PC-9 (cell line): ENCODE measurements at places on chromosomes 4 and X. TPM values are rescaled to one million over a fixed set of nuclear protein-coding genes. Genes with fewer than 3 reads are reported as not detected.
A peak's percentile ranks its signal among the peaks of the same experiment; 100 is the strongest.

GRCh38 chr4:147658501-147658900 lies 25.5 kb downstream of the PRMT9 start:
- H3K36me3 ChIP-seq: no peaks in the 10 kb centered on the region
- DNase-seq: no peak
- no peak overlapping the region for H3K27ac ChIP-seq
- no peaks in the 10 kb centered on the region for H3K4me1 ChIP-seq
- H3K4me3 ChIP-seq: no peak overlapping the region
- no peaks in the 10 kb centered on the region for H3K27me3 ChIP-seq

- no peaks in the 10 kb centered on the region for H3K27me3 ChIP-seq
- DNase-seq: no peak
- H3K4me3 ChIP-seq: no peak overlapping the region
- no peaks in the 10 kb centered on the region for H3K4me1 ChIP-seq
Measured at GRCh38 chrX:133365871-133366611, 49.2 kb downstream of the GPC4 start.

- H3K27me3 ChIP-seq: no peaks in the 10 kb centered on the region
- 0 out of 2 replicates have a peak, but pooled peaks cover 5% of the 10 kb centered on the region for H3K36me3 ChIP-seq
- H3K4me1 ChIP-seq: no peaks in the 10 kb centered on the region
- no peak overlapping the region for H3K27ac ChIP-seq
Measured at GRCh38 chr4:73187325-73187724, 71.3 kb downstream of the ANKRD17 start.

DNA sequence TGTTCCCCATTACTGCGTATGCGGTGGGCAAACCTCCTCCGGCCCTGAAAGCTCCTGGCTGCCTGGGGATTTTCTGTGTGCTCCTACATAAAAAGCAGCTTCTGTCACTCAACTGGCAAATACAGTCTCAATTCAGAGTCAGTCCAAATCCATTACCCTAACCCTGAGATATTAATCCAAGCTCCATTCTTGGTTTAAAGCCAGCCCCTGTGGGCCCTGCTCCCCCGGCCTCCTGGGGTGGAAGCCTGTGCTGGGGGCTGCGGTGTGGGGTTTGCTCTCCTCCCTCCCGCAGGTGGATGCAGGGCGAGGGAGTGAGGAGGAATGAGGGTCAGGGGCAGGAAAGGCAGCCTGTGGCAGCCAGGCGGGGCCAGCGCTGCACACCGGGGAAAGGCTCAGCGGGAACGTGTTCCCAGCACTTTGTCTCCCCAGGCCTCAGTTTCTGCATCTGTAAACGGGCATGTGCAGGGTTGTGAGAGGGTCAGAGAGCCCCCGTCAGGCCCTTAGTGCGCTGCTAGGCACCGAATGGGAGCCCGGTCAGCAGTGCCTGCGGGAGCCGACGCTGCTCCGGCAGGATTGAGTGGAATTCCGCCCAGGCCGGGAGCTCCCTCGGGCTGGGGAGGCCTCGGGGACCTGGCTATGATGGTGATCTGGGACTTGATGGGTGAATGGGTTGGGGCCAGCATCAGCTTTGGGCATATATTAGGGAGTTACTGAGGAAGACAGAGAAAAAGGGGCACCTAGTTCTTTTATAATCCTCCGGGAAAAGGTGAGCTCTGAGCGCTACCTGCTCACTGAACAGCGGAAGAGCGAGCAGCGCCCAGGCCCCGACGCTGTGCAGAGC lies 6.3 kb upstream of the RGS12 start:
- no peak for DNase-seq
- H3K36me3 ChIP-seq: no peaks in the 10 kb centered on the region
- H3K4me3 ChIP-seq: peak overlapping the region; percentile 41; the same call in 1 of the 2 replicates
- peaks cover 28% of the 10 kb centered on the region for H3K4me1 ChIP-seq

- no peak overlapping the region for H3K4me3 ChIP-seq
- no peaks in the 10 kb centered on the region for H3K36me3 ChIP-seq
- no peak for DNase-seq
Measured at GRCh38 chrX:2283111-2283859, 217.5 kb downstream of the DHRSX start.

DNA sequence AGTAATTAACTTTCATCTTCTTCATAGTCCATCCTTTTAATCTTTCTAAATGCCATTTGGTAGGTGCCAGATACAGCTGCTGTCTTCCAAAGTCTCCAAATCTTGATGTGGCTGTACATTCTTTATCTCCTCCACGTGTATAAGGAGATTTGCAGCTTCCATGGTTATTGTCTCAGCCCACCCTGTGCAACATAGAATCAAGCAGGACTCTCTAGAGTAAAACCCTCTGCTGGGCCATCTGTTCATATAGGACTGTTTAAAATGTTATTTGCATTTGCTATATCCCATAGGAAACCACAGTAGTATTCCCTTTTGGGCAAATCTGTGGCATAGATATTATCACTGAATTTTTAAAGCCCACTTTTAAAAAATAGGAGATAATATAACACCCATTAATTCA lies 527.2 kb upstream of the EPHA5 start:
- no peak overlapping the region for H3K27ac ChIP-seq
- no peak for DNase-seq
- H3K36me3 ChIP-seq: no peaks in the 10 kb centered on the region
- no peaks in the 10 kb centered on the region for H3K4me1 ChIP-seq
- H3K27me3 ChIP-seq: no peaks in the 10 kb centered on the region

DNA sequence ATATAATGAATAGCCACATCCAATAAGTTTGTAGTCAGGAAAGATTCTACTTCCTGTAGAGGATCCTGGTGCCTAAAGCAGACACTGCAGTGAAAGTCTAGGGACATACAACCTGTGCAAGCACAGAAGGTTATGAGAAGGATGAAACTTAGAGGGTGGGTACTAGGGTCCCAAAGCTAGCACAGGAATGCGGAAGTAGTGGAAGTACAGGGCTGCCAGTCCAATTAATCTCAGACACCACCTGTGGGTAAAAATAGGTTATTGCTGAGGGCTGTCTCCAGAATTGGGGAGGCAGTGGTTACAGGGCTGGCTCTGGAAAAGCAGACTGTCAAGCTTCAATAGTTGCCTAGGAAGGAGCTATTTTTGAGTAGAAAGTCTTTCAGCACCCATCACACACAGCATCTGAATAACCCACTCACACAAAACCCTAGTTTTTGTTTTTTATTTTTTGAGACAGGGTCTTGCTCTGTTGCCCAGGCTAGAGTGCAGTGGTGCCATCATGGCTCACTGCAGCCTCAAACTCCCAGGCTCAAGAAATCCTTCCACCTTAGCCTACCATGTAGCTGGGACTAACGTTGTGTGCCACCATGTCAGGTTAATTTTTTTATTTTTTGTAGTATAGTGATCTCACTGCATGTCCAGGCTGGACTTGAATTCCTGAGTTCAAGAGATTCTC lies 50.8 kb upstream of the ELF2 start:
- no peak overlapping the region for H3K27ac ChIP-seq
- H3K4me3 ChIP-seq: no peak overlapping the region

DNA sequence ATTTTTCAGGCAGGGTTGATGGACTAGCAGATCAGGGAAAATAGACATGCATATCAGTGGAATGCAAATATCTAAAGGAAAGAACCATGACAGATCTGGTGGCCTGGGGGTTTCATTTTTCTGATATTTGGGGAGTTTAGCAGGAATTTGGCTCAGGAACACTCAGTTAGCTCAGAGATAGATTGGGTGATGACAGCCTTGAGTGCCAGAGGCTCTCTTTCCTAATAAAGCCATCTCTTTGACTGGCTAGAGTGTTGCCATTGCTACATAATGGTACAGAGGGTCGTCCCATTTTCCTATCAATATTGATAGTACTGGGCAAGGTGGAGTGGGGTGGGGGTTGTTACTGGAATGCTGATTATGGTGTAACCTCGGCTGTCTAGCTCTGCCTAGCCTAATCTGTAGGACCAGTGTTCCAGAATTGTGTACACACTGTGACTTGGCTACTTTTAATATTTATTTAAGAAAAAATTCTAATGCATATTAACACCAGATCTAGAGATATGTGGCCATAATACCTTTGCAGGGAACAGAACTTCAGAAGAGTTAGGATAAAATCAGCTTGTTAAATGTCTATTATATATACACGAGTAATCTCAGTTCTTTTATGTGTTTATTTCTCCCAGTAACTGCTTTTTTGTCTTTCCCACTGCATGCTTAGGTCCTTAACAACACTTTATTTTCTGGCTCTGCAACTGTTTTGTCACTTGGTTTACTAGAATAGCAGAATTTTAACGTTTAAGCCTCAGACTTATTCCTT lies 145.0 kb upstream of the SPOCK3 start:
- no peaks in the 10 kb centered on the region for H3K4me1 ChIP-seq
- no peak overlapping the region for H3K27ac ChIP-seq
- no peaks in the 10 kb centered on the region for H3K36me3 ChIP-seq
- no peaks in the 10 kb centered on the region for H3K27me3 ChIP-seq
- DNase-seq: no peak
- H3K4me3 ChIP-seq: no peak overlapping the region

DNA sequence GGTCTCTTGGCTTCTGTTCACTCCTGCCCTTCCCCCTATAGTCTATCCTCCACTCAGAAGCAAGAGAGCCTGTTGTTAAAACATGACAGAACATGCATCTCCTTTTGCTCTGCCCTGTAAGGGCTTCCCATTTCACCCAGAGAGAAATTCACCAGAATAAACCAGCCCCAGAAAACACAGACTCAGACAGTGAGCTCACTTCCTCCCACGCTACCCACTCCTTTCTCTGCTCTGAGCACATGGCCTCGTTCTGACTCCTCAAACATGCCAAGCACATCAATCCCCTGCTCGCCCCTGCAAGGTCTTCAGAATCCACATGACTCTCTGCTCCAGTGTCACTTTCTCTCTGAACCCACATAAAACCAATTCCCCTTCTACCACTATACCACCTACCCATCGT lies 50.4 kb downstream of the MID1 start:
- DNase-seq: no peak
- no peak overlapping the region for H3K4me3 ChIP-seq
- no peak overlapping the region for H3K27ac ChIP-seq
- H3K27me3 ChIP-seq: no peaks in the 10 kb centered on the region
- H3K4me1 ChIP-seq: peaks cover 11% of the 10 kb centered on the region; the same call in 1 of the 2 replicates

The SSX2B gene
- total RNA-seq: 39.6 TPM in 1 of 2 replicates, not detected in the other

The RTL9 gene
- total RNA-seq: 0.79 TPM in 1 of 2 replicates, not detected in the other

The TET2 gene
- total RNA-seq: 5.2 and 6.6 TPM in 2 replicates

The MAP7D2 gene
- total RNA-seq: not detected in 2 replicates

The PCDH18 gene
- total RNA-seq: 0.15 and 0.40 TPM in 2 replicates

The NDP gene
- total RNA-seq: not detected in 2 replicates

The GABRA4 gene
- total RNA-seq: not detected in 2 replicates
